ENCODE measurements at places on chromosomes 3 and 15. TPM values are rescaled to one million over a fixed set of nuclear protein-coding genes. Genes with fewer than 3 reads are reported as not detected.

The HCLS1 gene
- total RNA-seq = 24.0 TPM

GRCh38 chr3:57224856-57225255 lies 2.7 kb upstream of the APPL1 start:
- no peak for DNase-seq

DNA sequence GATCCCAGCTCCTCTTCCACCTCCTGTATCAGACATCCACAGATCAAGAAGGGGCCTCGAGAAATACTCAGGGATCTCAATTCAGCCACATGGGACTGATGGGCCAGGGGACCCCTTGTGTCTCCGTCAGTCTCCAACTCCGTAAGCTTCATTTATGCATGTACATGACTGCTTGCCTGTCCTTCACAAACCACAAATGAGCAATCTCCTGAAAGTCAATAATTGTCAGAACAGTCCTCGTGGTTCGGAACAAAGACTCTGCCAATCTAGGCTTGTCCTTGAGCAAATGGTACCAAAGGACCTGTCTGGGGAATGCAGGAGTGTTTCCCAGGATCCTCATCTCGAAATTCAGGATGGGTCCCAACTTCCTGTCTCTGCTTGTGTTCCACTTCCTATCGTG lies 20.8 kb downstream of the SLC12A8 start:
- DNase-seq = no peak

- DNase-seq = no peak
Measured at GRCh38 chr15:60918234-60918959, 310.7 kb downstream of the RORA start.

DNA sequence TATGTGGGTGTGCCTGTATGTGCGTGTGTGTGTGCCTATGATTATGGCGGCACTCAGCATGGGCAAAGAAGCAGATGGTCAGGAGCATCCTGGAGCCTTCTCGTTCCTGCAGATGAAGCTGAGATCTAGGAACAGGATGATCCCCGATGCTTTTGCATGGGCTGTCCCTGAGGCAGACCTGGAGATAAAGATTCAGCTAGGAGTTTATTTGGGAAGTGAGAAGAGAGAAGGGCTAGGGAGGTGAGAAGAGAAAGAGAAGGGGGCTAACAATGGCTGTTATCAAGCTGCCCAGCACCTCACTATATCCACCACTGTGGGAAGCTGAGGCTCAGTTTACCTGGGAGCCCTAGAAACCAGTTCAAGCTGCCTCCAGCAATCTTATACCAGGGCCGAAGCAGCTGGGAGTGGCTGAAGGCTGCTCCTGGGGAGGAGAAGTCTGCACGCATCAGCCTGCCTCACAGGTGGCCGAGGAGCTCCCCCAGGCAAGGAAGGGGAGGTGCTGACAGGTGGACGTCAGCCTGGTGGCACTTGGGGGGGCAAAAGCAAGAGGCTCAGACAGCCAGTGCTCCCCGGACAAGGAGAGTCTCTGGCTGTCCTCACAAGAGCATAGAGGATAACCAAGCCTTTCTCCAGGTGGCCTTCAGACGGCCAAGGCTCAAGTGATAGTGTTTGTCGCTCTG lies 94.0 kb upstream of the IQSEC1 start:
- DNase-seq = no peak

DNA sequence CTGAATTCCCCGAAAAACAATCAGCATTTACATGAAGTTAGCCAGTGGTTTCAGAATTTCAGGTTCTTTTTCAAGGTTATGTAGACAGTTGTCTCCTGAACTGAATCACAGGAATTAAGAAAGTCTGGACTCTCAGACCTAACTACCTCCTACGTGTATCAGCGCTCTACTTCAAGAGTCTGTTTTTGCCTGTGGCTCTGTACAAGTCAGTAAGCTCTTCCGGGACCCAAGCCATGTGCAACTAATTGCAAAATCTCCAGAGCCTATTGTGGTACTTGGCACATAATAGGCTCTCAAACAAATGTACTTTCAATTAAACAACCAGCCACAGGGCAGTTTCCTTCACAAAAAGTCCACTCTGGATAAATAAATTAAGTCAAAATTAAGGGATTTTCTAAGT lies 414.2 kb downstream of the PDCD6IP start:
- peak; percentile 56 for DNase-seq

The RAD51 gene
- total RNA-seq = 1.6 TPM

GRCh38 chr3:197030379-197031314 lies 1.0 kb upstream of the MELTF start:
- DNase-seq = no peak

The CFAP100 gene
- not detected for total RNA-seq

The P2RY12 gene
- not detected for total RNA-seq

- DNase-seq = no peak
Measured at GRCh38 chr3:15872807-15873206, 75.0 kb upstream of the ANKRD28 start.

The CGNL1 gene
- 17.9 TPM for total RNA-seq

DNA sequence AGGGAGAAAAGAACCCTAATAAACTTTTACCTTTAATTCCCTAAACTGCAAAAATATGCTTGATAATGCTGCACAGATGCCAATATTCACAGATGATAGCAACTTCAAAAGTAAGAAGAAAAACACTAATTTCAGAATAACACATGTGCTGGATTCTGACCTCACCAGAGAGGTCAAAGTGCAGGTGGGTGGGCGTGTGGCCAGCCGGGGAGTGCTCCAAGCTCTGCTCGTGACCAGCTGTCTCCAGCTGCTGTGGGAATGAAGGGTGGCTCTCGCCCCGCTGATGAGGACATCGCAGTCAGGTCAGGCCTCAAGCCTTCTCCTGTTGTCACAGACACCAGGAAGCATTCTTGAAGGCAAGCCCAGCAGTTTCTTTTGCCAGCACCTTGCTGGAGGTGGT lies 57.1 kb downstream of the ADAMTS17 start:
- DNase-seq = no peak

GRCh38 chr15:99983886-99984286 lies 250.6 kb upstream of the LYSMD4 start:
- no peak for DNase-seq

- DNase-seq = no peak
Measured at GRCh38 chr3:10194328-10195071, 29.8 kb downstream of the IRAK2 start.

- DNase-seq = no peak
Measured at GRCh38 chr3:117843356-117843755, 1133.8 kb downstream of the TUSC7 start.

The MYO9A gene
- total RNA-seq = 23.2 TPM

GRCh38 chr15:41661518-41662225 lies 1.5 kb downstream of the MGA start:
- peak; percentile 80 for DNase-seq

The ONECUT1 gene
- not detected for total RNA-seq

DNA sequence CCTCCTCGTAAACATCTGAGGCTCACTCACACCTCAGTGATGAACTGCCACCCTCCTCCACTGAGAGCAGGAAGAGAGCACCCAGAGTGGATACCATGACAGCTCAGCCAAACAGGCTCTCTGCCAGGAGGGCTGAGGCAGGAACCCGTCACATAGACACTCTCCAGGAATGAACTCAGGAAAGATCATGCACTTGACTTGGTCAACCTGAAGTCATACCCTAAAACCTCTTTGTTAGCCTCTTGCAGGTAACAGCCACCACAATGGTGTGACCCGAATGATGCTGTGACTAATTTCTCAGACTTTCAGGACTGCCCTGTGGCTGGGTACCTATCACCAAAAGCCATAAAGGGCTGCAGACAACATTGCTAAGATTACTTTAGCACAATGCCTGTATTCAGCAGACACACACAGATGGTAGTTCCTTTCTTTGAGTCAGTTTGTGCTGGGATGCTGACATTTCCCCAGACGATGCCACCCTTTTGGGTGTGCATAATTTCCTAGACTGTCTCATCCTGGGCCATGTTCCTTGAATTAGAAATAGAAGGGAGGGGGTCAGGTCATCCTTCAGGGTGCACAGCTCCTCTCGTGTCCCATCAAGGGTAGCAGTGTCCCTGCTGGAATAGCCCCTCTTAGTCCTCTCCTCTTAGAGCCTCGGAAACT lies 30.3 kb downstream of the CX3CR1 start:
- no peak for DNase-seq

The TKT gene
- 112 TPM for total RNA-seq

The FGF7 gene
- total RNA-seq = not detected

The ACTR8 gene
- 26.2 TPM for total RNA-seq

DNA sequence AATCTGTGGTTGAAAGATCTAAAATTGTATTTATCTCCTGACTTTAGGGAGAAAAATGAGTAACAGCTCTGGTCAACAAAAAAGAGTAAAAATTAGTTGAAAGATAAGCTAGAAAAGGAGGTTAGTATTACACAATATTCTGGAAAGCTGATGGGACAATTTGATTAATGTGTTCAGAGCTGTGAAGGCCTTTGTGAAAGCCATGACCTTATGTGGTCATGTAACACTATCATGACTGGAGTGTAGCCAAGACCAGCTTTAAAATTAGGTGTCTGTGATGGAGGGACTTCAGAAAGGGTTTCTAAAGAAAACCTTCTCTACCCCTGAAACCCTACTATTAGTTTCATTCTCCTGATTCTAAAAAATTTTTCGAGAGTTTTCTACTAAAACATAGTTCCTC lies 127.2 kb downstream of the NFKBIZ start:
- DNase-seq = peak; percentile 67

DNA sequence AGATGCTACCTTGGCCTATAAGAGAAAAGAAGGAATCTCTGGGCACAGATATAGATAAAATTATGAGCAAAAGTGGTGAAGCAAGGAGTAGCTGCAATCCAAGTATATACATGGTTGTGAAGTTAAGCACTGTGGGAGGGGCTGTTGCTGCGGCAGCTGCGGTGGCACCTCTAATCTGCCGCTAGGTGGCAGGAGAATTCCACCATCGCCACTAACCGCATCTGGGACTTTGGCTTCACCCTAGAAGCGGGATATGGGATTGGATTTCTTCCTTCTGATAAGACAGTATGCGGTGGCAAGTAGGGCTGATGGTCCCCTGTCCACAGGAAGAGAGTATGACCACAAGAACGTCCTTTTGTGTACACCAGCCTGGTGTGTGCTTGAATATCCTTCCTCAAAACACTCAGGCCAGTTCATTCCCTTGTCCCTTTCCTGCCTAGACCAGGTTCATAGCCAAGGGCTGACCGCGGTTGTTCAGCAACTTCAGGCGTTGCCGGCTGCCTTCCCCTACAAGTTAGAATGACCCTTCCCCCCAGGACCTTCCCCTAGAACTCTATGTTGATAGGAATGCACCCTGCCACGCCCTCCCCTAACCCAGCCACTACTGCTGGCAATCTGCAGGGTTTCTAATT lies 5.1 kb downstream of the MAGEL2 start:
- peak; percentile 58 for DNase-seq

GRCh38 chr3:184344579-184345316 lies 7.3 kb downstream of the FAM131A start:
- DNase-seq = no peak

The REC114 gene
- total RNA-seq = not detected

DNA sequence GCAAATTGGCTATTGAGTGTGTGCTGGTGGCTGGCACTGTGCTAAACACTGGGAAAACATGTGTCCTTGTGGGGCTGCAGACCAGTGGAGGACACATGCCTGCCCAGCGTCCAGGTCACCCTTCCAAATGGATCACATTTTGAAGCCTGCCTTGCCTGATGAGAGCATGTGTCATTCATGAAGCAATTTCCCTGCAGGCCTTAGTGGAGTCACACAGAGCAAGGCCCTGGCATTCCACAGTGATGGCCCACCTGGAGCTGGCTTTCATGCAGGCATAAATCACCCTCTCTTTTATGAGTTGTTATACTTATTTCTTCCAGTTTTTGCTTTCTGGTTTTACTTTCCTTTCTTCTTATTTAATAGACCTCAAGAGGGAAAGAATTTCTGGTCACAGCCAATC lies 219.5 kb downstream of the EPHB1 start:
- DNase-seq = no peak

The SAMD7 gene
- total RNA-seq = not detected

The KLF15 gene
- total RNA-seq = 8.1 TPM

The SCN11A gene
- under 0.01 TPM for total RNA-seq

DNA sequence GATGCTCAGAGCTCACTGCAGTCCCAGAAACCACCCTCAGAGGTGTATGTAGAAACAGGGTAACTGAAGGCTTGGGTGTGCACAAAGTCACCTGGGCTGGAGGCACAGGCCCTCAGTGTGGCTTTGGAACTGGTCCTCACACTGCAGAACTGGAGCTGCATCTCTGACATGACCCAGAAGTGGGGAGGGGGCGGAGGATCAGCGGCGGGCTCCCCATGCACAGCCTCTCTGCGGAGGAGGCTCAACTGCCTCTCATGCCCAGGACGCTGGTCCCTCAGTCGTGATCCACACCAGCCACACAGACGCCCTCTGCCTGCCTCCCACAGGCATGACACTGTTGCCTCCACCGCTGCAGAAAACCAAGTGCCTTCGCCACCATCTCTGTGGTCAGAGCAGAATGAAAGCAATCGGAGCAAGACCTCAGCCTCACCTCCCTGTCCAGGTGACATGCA lies 73.7 kb downstream of the TM2D3 start:
- peak; percentile 29 for DNase-seq

DNA sequence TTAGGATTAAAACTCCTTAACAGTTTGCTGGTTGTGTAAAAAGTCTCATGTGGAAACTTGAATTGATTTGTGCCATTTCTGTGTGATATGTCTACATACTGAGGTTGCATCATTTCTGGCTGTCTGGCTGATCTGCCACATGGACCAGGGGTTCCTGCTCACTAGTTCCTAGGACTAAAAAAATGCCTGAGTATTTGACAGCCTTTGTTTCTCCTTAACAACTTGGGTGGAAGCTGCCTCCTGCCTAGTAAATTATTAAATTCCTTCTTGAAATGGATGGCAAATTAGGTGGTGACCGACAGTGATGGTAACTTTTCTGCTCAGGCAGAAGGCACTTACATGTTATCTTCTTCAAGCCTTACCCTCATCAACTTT lies 226.9 kb upstream of the MRPL3 start:
- DNase-seq = no peak

GRCh38 chr3:62229211-62229610 lies 144.1 kb downstream of the FEZF2 start:
- DNase-seq = no peak

The NUP210 gene
- total RNA-seq = 0.20 TPM

GRCh38 chr3:5144316-5144994 lies 22.4 kb downstream of the ARL8B start:
- no peak for DNase-seq

DNA sequence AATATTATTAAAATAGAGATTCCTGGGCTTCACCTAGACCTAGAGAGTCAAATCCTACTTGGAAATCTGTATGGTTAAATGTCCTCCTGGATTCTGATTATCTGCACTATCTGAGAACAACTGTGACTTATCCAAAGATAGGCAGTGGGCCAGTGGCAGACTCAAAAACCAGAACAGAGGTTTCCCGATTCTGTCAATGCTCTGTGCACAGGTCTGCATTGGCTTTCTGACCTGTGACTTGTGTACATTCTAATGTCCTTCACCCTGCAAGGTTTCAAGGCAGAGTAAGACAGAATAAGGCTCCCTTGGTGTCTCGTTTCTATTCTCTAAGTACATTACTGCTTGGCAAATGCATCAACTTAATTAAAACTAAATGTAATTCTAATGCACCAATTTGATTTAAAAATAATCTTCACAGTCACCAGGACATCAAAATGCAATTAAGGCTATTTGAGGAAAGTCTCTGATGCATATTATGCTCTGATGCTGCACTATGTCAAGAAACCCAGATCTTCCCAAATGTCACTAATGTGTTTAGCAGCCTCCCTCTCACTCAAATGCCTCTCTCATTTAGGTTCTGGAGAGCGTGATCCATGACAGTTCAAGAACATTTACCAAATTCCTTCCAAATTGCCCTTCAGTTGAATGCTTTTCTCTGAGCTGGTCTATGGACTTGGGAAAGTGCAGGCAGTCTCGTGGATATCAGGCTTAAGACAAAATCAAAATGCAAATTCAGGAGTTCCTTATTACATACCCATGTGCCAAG lies 140.1 kb downstream of the STAC start:
- DNase-seq = no peak

The SEMA6D gene
- 0.44 TPM for total RNA-seq

Data from lung microvascular endothelial cell (primary cell).